HFFc6 (cell line): ENCODE measurements at places on chromosomes 5 and 9. TPM values are rescaled to one million over a fixed set of nuclear protein-coding genes. Genes with fewer than 3 reads are reported as not detected.

DNA sequence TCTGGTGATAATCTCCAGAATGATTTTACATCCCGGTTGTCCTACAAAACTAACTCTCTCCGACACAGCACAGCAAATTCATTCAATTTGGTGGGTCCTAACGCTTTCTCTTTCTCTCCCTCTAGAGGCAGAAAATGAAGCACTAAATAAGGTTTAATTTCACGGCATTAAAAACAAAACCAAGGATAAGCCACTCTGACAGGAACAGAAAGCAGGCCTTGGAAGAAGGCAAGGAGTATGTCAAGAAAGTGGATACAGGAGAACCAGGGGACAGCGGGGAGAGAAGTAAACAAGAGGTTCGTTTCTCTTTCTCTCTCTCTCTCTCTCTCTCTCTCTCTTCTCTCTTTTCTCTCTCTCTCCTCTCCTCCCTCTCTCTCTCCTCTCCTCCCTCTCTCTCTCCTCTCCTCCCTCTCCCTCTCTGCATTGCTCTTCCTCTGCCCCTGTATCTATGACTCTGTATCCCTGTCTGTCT is 49.8 kb downstream of the EBF1 start:
- no peaks in the 10 kb centered on the region for H3K4me1 ChIP-seq
- no peak overlapping the region for H3K27ac ChIP-seq
- H3K4me3 ChIP-seq, result peak overlapping the region; percentile 47

GRCh38 chr5:94391996-94392395 is 226.4 kb downstream of the KIAA0825 start:
- no peak overlapping the region for H3K27ac ChIP-seq
- no peaks in the 10 kb centered on the region for H3K27me3 ChIP-seq
- H3K4me3 ChIP-seq, result no peak overlapping the region

- peaks cover 41% of the 10 kb centered on the region for H3K4me1 ChIP-seq
- no peak for DNase-seq
- H3K27ac ChIP-seq, result no peak overlapping the region
- no peak overlapping the region for H3K4me3 ChIP-seq
- H3K27me3 ChIP-seq, result no peaks in the 10 kb centered on the region
These were observed 37.4 kb upstream of the TNFAIP8 start for GRCh38 chr5:119318256-119318894.

DNA sequence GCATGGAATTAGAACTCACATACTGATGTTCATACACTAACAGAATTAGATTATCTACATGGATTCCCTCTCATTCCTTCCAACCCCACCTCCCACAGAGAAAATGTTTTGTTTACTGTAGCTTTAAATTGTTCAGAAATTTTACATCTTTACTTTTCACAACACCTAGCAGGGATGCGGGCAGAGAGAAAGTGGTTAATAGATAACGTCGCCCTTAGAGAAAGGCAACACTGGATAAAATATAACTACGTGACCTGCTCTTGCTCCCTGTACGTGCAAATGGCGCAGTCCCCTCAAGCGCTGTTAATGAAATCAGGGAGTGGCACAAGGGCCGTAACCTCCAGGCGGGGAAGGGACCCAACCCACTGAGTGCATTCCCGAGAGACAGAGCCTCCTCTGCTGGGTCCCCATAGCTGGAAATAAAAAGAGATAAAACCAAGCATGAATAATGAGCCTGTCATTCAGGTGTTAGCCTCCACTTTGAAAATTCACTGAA is 125.3 kb upstream of the DAPK1 start:
- no peak for DNase-seq
- no peak overlapping the region for H3K4me3 ChIP-seq
- H3K36me3 ChIP-seq, result no peaks in the 10 kb centered on the region
- H3K27ac ChIP-seq, result no peak overlapping the region

- DNase-seq, result no peak
- H3K27ac ChIP-seq, result peak overlapping the region; percentile 98
- H3K4me3 ChIP-seq, result peak overlapping the region; percentile 98
- peaks cover 9% of the 10 kb centered on the region; the same call in 1 of the 2 replicates for H3K27me3 ChIP-seq
These were observed 1.6 kb downstream of the ZFYVE16 start for GRCh38 chr5:80409367-80409966.

The NR5A1 gene
- total RNA-seq, result not detected in 3 replicates

The MVB12B gene
- total RNA-seq, result 4.6 to 7.2 TPM (median 5.4 TPM) in 3 replicates

- DNase-seq, result no peak
- H3K27me3 ChIP-seq, result peaks cover 1% of the 10 kb centered on the region; the same call in 1 of the 2 replicates
- H3K36me3 ChIP-seq, result peaks cover 11% of the 10 kb centered on the region
- no peak overlapping the region for H3K27ac ChIP-seq
- peaks cover 12% of the 10 kb centered on the region for H3K4me1 ChIP-seq
These were observed 69.9 kb downstream of the OTULIN start for GRCh38 chr5:14734396-14734795.

DNA sequence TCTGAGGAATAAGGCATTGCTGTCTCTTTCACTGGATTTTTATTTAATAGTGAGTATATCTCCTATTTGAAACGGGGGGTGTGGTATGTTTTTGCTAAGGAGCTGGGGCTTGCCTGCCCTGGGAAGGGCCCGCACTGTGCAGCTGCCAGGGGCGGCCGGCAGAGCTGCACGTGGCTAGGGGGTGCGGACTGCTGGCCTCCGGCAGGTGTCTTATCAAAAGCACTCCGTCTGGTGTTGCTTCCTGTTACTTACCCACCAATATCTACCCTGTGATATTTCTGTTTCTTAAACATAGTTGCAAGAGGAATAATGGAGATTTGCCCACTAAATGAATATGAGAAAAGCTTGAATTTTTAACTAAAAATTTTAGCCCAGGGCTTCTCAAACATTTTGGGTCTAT is 232.0 kb downstream of the IRX1 start:
- H3K36me3 ChIP-seq, result no peaks in the 10 kb centered on the region
- H3K27me3 ChIP-seq, result no peaks in the 10 kb centered on the region
- no peak for DNase-seq
- no peak overlapping the region for H3K27ac ChIP-seq
- no peaks in the 10 kb centered on the region for H3K4me1 ChIP-seq

DNA sequence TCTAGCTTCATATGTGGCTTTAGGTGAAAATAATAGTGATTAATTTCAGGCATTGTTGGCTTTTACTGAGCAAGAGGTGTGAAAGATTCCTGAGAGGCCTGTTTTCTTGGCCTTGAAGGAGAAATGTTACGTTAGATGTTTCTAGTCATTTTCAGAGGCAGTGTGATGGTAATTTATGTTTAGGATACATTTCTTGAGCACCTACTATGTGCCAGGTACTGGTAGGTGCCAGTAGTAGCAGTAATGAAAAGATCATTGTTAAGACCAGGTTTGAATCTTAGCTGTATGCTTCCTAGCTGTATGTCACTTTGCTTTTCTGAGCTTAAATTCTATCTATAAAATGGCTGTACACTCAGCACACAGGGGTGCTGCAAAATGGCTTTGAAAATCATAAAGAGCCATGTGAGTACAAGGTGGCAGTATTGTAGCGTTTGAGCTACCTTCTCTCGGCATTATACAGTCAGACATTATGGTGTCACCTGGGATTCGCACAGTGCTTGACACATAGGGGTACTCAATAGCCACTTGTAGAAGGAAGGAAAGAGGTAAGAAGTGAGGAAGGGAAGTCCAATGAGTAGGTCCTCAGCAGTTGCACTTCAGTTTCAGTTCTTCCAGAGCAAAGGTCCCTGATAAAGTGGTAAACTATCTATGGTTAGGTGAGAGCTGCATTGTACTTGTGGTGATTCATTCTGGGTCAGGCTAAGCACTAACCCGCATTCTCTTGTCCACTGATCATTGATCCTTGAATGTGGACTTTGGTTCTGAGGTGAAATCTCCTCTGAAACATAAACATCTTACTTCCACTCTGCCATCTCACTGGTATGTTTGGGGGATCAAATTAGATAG is 166.5 kb upstream of the NR3C1 start:
- H3K36me3 ChIP-seq, result no peaks in the 10 kb centered on the region
- H3K27me3 ChIP-seq, result no peaks in the 10 kb centered on the region; the same call in 1 of the 2 replicates
- H3K4me3 ChIP-seq, result no peak overlapping the region

- peak overlapping the region; percentile 72 for H3K4me3 ChIP-seq
- H3K27me3 ChIP-seq, result no peaks in the 10 kb centered on the region; the same call in 1 of the 2 replicates
- no peaks in the 10 kb centered on the region for H3K36me3 ChIP-seq
- H3K4me1 ChIP-seq, result peaks cover 28% of the 10 kb centered on the region
- H3K27ac ChIP-seq, result no peak overlapping the region
These were observed 2.1 kb upstream of the SLC25A46 start for GRCh38 chr5:110736753-110737152.

DNA sequence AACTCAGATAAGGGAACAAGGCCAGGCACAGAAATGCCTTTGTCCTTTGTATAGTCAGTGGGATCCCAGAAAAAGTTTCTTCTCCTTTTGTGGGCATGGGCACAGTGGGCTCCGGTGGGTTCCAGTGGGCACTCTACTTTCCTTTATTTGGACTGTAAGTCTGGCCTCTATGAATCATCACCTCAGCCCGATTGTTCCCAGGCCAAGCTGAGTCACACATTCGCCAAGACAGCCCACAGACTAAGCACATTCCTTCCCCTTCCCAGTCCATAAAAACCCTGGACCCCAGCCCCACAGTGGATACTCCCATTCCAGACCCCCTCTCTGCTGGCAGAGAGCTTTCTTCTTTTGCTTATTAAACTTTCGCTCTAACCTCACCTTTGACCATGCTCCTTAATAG is 165.0 kb downstream of the FBXL17 start:
- no peak overlapping the region for H3K4me3 ChIP-seq
- H3K27ac ChIP-seq, result no peak overlapping the region
- peaks cover 7% of the 10 kb centered on the region; the same call in 1 of the 2 replicates for H3K36me3 ChIP-seq
- H3K4me1 ChIP-seq, result peaks cover 8% of the 10 kb centered on the region
- no peaks in the 10 kb centered on the region for H3K27me3 ChIP-seq

DNA sequence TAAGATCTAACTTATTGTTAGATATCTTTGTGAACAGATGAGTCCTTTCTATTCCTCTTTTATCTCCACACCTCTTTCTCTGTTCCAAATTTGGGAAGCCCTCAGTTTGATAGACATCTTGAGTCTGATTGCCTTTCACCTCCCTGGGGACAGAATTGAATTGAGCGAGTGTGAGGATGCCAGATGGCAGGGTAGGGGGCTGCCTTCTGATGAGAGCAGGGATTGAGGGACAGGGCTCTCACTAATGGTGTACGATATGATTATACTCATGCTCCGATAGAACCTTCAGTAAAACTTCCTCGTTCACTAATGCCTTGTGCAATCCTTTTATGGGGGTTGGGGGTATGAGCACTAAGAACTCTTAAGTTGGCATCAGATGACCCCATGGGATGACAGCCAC is 172.1 kb upstream of the DAP start:
- H3K27ac ChIP-seq, result no peak overlapping the region
- no peak overlapping the region for H3K4me3 ChIP-seq
- H3K36me3 ChIP-seq, result peaks cover 7% of the 10 kb centered on the region

DNA sequence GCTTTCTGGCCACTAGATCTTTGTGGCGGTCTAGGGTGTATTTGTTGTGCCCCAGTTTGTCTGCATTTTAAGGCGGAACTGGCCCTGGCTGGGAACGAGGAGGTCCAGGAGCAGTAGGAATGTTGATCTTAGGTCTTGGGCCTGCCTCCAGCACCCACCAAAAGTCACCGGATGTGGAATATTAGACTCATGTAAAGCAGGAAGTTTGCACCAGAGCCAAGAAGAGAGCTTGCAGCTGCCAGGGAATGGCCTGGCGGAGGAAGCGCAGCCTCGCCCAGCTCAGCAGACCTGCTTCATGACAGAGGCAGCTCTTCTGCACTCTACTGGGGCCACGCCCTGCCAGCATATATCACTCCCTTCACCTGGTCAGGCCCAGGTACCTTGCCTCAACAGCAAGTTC is 3.3 kb downstream of the GPX3 start:
- peaks cover 18% of the 10 kb centered on the region for H3K36me3 ChIP-seq
- no peak overlapping the region for H3K4me3 ChIP-seq
- H3K4me1 ChIP-seq, result peaks cover 38% of the 10 kb centered on the region
- H3K27me3 ChIP-seq, result peaks cover 11% of the 10 kb centered on the region

- H3K36me3 ChIP-seq, result peaks cover 63% of the 10 kb centered on the region
- peaks cover 43% of the 10 kb centered on the region for H3K4me1 ChIP-seq
- H3K27ac ChIP-seq, result no peak overlapping the region; the same call in 1 of the 2 replicates
- no peak for DNase-seq
- H3K4me3 ChIP-seq, result no peak overlapping the region
These were observed 20.3 kb upstream of the TNIP1 start for GRCh38 chr5:151101151-151101550.

DNA sequence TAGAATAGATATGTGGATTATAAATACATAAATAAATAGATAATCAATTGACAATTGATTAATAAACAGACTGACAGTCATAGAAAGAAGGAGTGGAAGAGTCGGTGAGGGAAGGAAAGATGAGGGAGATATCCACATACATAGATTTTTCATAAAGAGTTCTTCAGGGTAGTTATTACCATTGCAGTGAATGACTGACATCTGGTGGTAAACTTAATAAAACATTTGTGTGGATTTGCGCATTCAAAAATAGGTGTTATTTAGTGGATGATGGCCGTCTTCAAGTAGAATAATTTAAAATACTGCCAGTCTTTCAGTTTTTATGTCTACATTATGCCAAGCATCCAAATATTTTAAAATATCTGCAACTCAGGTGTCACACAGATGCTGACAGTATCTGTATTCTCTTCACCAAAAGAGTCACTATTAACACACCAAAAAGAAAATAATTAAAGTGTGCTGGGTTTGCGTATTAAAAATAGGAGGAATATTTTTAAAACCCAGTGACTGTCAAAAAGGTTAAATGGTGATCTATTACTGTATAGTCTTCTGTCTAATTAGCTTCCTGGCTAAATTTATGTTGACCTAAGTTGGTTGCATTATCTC is 78.8 kb downstream of the GIN1 start:
- peak; percentile 42 for DNase-seq
- H3K4me3 ChIP-seq, result no peak overlapping the region
- no peaks in the 10 kb centered on the region for H3K27me3 ChIP-seq
- no peak overlapping the region for H3K27ac ChIP-seq
- no peaks in the 10 kb centered on the region for H3K36me3 ChIP-seq
- no peaks in the 10 kb centered on the region; the same call in 1 of the 2 replicates for H3K4me1 ChIP-seq

- H3K4me1 ChIP-seq, result peaks cover 76% of the 10 kb centered on the region
- H3K27me3 ChIP-seq, result peaks cover 2% of the 10 kb centered on the region
- peak overlapping the region; percentile 96 for H3K27ac ChIP-seq
- DNase-seq, result peak; percentile 84
These were observed 1.4 kb upstream of the SPAAR start for GRCh38 chr9:35907711-35908503.

DNA sequence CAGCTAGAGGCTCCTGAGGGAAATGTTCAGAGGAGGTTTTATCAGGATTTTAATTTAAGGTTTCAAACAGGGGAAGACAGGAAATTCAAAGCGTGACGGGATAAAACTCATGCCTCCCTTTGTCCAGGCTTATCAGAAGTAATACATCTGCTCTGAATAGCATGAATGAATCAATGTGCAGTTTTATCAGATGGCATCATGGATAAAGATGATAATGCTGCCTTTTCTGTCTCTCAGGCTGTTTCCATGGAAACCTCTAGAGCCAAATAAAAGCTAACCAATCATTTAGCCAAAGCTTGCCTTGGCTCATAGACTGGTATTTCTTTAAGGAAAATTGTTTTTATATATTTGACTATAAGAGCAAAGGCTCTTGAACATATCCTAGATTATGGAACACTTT is 16.4 kb downstream of the MFAP3 start:
- no peaks in the 10 kb centered on the region for H3K4me1 ChIP-seq
- H3K27ac ChIP-seq, result no peak overlapping the region
- no peak for DNase-seq
- peaks cover 23% of the 10 kb centered on the region for H3K36me3 ChIP-seq
- H3K4me3 ChIP-seq, result no peak overlapping the region
- H3K27me3 ChIP-seq, result no peaks in the 10 kb centered on the region; the same call in 1 of the 2 replicates
